ENCODE measurements at places on chromosomes 1 and 21.

GRCh38 chr1:233794863-233795262 lies 109.6 kb upstream of the SLC35F3 start:
- DNase-seq = no peak

DNA sequence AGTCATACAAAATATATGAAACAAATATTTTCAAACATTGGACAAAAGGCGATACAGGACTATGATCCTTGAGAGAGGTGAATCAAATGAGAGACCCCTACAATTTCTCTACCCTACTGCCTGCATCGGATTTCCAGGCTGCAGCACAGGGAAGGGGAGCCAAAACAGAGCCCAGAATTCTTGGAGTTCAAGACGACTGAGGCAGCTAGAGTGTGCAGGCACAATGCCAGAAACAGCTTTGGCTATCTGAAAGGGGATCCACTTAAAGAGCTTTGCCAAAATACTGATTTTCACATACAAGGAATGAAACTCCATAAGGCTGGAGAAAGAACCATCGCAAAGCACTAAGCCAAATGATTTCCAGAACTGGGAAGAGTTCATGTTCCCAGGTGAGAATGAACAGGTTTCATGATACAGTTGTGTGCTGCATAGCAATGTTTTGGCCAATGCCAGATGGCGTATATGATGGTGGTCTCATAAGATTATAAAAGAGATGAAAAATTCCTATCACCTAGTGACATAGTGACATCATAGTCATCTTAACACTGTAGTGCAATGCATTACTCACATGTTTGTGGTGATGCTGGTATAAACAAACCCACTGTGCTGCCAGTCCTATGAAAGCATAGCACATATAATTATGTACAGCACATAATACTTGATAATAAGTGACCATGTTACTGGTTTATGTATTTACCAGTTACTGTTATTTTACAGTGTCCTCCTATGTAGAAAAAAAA lies 77.5 kb downstream of the KCND3 start:
- no peak for DNase-seq

DNA sequence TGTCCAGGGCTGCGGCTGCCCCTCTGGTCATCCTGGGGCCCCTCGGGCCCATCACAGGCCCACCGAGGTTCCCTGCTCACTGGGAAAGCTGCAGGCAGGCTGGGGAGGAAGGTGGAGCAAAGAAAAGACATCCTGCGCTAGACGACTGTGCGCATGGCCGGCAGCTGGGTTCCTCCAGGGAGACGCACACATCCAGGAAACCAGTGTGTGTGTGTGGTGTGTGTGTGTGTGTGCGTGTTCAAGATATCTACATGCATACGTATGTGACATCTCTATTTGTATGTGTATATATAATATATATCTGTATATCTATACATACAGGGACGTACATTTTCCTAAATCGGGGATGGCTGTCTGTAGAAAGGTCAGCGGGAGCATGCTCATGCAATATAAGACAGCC lies 63.7 kb downstream of the ACOT7 start:
- no peak for DNase-seq

DNA sequence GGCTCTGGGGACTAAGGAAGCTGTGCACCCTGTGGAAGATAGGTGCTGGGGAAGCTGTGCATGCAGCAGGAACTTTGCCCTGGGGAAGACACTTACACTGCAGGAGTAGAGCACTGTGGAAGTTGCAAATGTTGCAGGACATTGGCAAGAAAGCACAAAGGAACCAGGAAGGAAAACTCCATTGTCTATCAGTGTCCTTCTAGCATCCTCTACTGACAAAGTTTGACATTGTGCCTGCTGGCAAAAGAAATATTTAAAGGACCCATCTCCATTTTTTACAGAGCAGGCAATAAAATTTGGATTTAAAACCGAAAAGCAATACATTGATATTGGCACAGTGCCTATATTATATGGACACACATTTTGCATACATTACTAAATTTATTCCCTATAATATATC lies 394.1 kb downstream of the PBX1 start:
- DNase-seq = no peak

- no peak for DNase-seq
These were observed 1.4 kb downstream of the TMEM54 start for GRCh38 chr1:32899586-32900296.

GRCh38 chr1:13582713-13583443 lies 754 bp upstream of the PDPN start:
- DNase-seq = no peak

DNA sequence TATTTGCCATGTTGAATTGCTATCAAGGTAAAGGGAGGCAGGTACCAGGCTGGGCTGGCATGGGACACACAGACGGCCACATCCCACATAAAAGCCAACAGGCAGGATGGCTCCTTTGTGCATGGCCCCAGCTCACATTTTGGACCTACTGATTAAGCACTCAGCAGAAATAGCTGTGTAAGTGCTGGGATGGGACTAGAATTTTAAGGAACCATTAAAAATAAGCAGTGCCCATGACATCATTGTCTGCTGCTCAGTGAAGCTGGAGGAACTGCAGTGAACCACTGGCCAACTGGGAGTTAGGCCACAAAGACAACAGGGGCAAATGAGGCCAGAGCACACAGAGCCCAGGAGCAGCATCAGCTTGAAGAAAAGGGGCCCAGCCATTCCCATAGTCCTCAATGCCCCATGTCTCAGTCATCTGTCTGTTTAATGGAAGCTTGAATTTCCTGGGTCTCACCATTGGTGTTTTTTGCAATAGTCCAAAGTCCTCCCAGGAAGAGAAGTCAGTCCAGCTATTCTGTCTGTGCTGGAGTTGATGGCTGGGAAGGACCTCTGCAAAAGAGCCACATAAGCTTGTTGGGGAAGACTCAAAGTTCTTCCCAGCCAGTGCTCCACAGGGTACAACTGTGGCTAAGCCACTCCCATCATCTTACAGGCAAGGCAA lies 45.3 kb upstream of the TNR start:
- no peak for DNase-seq

DNA sequence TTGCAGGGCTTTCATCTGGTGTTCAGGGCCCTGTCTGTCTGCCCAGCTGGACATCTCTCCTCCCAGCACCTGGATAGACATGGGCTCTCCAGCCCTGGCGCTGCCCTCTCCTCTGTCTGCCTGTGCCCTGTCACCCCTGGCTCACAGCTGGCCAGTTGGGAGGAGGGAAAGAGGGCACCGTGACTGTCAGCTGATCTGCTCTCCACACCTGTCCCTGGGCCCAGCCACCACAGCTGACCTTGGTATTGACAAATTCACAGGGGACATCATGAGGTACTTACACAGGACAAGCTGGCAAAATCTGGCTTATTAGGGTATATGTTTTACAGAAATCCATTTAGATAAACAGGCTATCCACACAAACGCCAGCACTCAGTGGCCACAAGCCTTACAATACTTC lies 8.3 kb downstream of the TNR start:
- DNase-seq = no peak

- no peak for DNase-seq
These were observed 7.6 kb upstream of the NFASC start for GRCh38 chr1:204863024-204863423.

DNA sequence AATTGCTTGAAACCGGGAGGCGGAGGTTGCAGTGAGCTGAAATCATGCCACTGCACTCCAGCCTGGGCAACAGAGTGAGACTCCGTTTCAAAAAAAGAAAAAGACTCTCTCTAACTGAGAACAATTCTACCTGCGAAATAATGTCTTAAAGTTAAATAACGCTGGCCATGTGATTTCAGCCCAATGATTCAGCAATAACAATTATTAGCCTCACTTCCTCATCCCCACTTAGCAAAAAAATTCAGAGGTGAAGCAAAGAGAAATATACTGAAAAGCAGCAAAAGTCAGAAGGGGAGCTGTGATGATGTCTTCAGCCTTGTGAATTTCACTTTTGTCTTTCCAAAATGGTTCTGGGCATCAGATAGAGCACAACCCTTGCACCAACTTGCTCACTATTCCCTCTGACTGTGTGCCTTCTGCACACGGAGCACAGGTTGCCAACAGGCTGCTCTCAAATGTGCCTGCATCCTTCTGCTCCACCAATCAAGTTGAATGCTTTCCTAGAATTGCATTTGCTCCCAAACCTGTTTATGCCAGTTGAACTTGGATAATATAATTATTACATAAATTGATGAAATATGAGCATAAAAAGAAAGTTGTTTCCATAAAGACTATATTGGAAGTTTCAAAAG lies 79.8 kb upstream of the IPO9 start:
- DNase-seq = no peak

DNA sequence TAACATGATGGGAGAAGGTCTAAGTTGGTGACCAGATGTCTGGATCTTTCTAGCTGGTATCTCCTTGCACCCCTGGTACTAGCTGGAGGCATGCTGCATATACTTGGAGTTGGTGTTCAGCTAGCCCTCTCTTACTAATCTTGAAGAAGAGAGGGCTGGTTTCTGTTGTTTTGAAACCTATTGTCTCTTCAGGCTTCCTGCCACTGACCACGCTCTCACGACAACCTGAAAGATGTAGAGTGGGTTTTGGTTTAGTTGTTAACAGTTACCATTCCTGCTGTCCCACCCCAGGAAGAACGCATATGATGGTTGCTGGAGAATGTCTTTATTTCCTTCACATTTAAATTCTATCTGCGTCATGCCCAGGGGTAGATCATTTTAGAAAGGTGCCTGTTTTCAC lies 3.6 kb downstream of the MAN1C1 start:
- no peak for DNase-seq

- DNase-seq = peak; percentile 43
These were observed 741 bp downstream of the DUSP10 start for GRCh38 chr1:221740993-221741702.

GRCh38 chr1:182784556-182785171 lies 4.9 kb upstream of the NPL start:
- peak; percentile 62 for DNase-seq

DNA sequence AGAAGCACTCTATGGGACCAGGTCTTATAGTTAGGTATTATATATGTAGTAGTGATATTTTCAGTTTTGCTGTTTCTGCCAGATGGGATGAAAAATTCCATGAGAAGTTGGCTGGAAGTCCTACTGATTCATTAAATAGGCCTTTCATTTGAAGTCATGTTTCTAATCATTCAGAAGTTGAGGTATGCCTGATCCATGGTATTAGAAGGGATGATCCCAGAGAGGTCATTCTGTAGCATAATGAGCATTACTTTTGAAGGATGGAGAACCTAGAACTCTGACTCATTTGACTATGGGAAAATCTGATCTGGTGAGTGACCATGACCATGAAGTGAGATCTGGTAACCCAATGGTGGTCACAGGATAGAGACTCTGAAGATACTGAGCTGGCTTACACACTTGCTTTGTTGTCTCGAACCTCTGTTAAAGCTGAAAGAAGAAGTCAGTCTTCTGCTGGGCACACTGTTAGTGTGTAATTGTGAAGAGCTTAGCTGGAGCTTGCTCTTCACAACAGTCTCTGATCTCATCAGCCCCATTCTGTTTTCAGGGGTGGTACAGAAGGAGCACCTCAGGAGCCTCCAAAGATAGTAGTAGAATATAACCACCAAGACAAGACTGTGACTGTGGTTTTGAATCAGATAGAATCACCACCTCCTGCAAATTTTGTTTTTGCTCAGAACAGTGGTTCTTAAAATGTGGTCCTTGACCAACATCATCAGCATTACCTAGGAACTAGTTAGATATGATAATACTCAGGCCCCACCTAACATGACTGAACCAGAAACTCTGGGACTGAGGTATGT lies 9.0 kb downstream of the MGST3 start:
- no peak for DNase-seq

GRCh38 chr1:37974567-37974966 lies 15.3 kb downstream of the SF3A3 start:
- DNase-seq = no peak

DNA sequence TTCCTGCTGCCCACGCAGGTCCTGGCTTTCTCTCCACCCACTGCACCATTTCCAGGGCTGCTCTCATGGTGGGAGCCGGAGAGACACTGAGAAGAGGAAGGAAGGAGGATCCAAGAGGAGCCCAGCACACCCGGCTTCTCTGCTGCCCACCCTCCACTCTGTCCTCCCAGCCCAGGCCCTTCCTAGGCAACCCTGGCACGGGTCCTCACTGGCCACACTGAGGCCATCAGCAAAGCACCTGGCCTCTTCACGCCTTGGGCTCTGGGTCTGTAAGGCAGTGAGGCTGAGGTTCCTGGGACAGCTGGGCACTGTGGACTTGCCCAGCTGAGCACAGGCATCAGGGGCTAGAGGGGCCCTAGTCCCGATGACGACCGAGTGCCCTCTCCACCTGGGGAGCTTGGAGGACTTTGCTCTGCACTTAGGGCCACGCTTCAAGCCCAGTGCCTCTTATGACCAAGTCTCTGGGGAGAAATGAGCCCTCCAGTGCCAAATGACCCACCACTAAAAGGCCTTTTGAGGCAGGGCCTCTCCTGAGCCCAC lies 43.1 kb downstream of the PDE9A start:
- DNase-seq = no peak

DNA sequence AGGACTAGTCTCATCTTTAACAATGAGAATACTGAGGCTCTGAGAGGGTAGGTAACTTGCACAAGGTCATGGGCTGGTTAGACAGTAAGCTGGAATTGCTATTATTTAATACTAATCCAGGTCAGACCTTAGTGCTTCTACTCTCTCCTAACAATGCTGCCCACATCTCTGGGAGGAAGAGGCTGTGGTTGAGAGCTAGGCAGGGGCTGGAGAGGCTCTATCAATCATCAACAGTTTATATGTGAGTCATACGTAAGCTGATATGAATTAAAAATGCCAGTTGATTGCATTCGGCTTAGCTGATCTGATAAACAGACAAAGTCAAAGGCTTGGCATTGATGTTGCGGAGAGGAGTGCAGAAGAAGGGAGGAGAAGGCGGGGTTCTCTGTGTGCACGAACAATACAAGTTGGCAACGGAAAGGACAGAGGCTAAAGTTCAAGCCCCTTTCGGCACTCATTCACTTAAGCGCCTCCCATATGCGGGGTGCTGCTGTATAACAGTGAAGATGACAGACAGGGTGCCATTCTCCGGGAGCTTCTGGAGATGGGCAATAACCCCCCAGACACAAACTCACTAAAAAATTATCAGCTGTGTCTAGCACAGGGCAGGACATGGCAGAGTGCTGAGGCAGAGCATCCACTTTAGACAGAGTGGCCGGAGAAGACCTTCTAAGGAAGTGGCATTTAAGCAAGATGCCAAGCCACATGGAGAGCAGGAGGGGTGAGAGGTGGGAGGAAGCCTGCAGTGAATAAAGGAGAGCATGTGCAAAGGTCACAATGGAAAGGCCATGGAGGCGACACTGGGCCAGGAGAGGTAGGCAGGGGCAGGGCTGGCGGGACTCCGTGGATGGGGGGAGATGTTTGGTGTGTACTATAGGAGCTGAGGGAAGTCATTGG lies 195.2 kb downstream of the ZSCAN20 start:
- no peak for DNase-seq

- DNase-seq = no peak
These were observed 42.1 kb upstream of the TP53BP2 start for GRCh38 chr1:223887747-223888418.

DNA sequence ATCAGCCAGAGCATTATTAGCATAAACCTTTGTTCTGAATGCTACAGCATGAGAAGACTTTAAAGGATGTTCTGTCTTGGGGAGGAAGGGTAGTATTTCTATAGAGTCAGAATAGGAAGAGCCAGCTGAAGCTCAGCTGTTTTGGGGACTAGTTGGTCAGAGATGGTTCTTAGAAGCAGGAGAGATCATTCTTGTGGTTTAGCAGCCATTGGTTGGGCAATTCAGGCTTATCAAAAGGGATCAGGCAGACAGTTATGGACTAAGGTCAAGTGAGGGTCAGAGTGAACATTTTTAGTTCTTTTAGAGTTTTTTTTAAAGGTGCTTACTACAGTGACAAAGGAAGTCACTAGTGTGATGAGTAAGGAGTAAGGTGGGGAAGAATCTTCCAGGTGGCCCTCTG lies 245.5 kb downstream of the RPS6KC1 start:
- no peak for DNase-seq

GRCh38 chr1:51671527-51672325 lies 54.8 kb downstream of the OSBPL9 start:
- DNase-seq = no peak

- no peak for DNase-seq
These were observed 26.8 kb downstream of the VANGL1 start for GRCh38 chr1:115668579-115668978.

Measured in NCI-H2081 (cell line).